Stimulated activated CD8-positive, alpha-beta memory T cell treated with anti-CD3 and anti-CD28 coated beads, Interleukin-15, amount 100 ng/mL, for 4 hours (primary cell): ENCODE measurements at places on chromosomes 7 and 10.

DNA sequence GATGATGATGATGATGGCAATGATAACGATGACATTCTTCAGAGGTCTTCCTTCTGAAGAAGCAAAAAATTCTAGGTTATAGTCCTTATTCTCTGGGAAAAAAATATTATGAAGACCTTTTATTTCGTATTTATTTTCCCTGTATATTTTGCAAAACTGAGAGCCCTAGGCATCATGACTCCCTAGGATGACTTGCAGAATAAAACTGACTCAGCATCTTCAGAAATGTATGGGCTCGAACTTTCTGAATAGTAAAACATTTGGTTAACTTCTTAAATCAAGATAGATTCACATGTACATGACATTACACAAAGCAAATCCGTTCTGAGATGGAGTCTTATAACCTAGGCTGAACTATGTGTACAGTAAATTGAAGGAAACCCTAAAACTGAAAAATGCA lies 29.4 kb downstream of the DKK1 start:
- no peak for DNase-seq

DNA sequence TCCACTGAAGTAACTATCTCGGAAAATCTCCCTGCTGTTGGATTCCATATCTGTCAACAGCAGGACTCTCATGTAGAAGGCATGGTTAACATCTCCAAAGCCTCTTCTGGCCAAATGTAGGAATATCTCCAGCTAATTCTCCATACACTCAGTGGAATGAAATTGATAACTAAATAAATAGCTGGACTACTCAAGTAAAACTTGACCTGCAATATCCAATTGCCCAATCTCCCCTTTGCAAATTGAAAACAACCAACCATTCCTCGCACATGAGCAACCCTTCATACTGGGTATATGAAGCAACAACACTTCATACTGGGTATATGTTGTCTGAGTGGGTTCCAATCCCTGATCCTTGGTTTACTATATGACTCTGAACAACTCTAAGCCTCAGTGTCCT lies 105.4 kb upstream of the KMT2E start:
- no peak for DNase-seq

GRCh38 chr7:73831834-73832651 lies 1.2 kb downstream of the CLDN4 start:
- no peak for DNase-seq

- DNase-seq = no peak
Measured at GRCh38 chr10:111076191-111076681, 593 bp upstream of the ADRA2A start.

DNA sequence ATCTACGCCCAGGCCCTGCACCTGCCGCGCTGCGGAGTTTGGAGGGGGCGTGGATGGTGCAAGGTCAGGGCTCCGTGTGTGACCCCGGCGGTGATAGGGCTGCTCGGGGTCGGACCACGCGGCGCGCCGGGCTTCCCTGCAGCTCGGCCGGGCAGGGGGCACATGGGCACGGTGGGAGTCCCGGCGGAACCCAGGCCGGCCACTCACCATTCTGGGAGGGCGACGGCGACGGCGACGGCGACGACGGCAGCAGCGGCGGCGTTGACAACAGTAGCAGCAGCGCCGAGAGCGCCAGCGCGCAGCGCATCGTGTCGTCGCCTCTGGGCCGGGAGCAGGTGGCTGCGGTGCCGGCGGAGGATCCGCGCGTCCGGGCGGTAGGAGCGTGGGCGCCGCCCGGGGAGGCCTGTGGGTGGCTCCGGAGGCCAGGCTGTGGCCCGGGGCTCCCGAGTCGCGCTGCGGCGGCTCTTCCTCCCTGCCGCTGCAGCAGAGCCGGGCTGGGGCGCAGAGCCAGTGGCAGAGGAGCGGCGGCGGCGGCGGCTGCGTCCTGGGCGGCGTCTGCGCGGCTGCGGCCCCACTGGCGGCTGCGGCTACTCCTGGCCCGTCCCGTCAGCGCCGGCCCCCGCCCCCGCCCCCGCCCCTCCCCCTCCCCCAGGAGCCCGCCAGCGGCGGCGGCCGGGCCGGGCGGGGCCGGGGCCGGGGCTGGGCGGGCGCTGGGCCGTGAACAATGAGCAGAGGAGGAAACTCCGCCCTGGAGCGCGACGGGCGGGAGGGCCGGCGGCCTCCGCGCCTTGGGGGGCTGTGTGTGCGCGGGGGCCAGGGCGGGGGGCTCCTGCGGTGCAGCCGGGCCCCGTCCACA lies at the start of gene PODXL:
TSS of gene PODXL (minus strand) at position 576 of the 856 bp plus-strand sequence. CDS start at position 307, 269 bp downstream.
- no peak for DNase-seq

DNA sequence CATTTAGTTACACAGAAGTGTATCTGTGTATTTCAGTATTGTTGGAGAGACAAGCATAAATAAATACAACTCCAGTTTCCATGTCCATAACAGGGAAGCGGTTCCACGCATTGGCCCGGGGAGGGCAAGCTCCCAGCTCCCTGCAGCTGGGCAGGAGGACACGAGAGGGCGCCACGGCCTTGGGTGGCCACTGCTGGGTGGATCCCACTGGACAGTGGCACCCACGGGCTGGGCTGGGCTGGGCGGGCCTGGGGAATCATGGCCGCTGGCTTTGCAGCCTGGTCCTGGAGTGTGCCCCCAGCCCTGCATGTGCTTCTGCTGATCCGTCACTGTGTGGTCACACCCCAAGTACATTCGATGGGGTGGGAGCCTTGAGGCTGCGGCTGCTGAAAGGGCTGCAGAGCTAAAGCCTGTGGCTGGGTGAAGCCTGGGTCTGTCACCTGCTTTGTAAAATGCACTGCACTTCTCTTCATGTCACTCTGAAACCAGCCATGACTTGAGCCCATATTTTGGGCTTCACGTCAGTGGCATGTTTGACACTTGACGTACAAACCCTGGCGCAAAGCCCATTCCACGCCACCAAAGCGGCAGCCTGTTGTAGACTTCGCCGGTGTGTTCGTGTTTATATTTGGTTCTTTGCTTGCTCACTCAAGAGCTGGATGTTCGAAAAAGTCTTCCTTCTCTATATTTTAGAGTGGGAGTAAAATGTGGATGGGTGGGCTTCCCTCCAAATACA lies 27.5 kb downstream of the LRRC27 start:
- no peak for DNase-seq

- no peak for DNase-seq
Measured at GRCh38 chr7:35253710-35254495, at the start of gene TBX20. TBX20 (minus strand) TSS chr7:35254100; CDS start chr7:35253620, 480 bp downstream.

DNA sequence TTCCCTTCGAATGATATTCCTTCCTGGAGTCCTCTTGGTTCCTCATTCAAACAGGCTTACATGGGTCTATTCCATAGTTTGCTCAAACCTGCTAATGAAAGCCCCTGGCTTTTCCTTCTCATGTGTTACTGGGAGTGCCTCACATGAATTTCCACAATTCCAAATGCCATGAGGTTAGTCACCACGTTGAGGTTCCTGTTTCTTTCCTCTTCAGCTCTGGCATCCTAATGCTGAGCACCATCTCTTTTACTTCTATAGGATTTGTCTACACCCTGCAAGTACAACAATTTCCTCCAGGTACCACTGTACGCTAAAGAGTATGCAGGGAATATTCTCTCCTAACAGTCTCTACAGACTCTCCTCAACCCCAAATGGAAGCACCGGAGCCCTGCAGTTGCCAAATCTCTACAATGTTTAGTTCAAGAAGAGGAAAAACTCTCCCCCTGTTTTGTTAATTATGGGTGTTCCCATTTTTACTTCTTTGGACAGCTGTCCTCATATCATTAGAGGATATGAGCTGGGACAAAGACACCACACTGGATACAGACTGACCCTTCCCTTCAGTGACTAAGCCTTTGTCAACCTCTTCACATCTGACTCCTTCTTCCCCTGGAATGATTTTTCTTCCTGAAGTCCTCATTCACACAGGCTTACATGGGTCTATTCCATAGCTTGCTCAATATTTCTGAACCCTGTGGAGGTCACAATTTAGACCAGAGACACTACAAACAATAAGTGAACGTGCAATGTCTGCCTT lies 145.8 kb upstream of the BET1 start:
- DNase-seq = no peak

GRCh38 chr10:101007915-101008822 lies 8.6 kb downstream of the LZTS2 start:
- no peak for DNase-seq

GRCh38 chr7:115368998-115369397 lies 447.1 kb downstream of the MDFIC start:
- DNase-seq = no peak

- DNase-seq = no peak
Measured at GRCh38 chr7:72429316-72429715, 17.2 kb upstream of the CALN1 start.
